GM13977 (cell line): ENCODE measurements at places on chromosomes 13 and 19.
A peak's percentile ranks its signal among the peaks of the same experiment; 100 is the strongest.

- no peak for DNase-seq
These were observed 339.7 kb upstream of the EDNRB start for GRCh38 chr13:78258304-78258703.

GRCh38 chr13:112879283-112879833 is 89.7 kb upstream of the MCF2L start:
- DNase-seq = no peak

- no peak for DNase-seq
These were observed 58.6 kb upstream of the SPRY2 start for GRCh38 chr13:80399340-80400163.

DNA sequence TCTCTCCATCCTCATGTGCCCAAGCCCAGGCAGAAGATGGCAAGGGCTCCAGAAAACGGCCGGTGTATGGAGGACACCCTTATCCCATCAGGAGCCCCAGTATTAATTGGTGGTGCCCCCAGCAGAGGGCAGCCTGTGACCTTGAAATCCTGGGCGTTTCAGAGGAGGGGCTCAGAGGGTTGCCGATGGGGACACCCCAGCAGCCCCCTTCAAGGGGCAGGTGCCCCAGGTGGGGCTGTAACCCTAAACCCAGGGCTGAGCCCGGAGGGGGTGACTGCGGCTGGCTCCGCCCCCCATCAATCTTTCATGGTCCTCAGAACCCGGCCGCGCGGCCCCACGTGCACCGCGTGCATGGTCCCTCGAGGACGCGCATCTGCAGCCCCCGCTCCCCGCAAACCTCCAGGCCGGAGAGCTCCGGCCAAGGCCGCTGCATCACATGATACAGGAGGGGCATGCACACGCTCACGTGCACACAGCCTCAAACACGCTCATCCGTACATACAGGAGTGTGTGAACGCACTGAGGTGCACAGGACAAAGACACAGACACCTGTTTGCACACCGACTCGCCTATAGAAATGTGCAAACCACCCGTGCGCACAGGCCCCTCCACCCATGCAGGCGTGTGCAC is 949 bp downstream of the RAB3A start:
- peak; percentile 50 for DNase-seq

- no peak for DNase-seq
These were observed 3.7 kb downstream of the ZSCAN22 start for GRCh38 chr19:58330458-58330857.

DNA sequence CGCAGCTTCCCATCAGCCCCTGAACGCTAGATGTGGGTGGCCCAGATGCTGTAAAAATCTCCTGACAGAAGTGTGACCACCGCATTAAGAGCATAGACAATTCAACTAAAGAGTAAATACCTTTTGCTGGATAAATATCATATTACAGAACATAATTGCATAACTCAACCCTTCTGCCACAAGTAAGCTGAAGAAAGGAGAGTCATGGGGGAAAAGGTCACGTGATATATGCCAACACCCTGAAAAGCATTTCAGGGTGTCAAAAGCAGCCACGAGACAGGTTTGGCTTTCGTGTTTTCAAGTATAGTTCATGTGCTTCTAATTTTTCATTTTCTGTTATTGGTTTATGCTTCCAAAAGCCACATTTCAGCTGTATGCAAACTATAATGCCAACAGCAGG is 71.3 kb downstream of the LHFPL6 start:
- DNase-seq = no peak

GRCh38 chr19:44356383-44357111 is at the start of gene ZNF112:
TSS of gene ZNF112 (minus strand) at chr19:44356680. CDS start at chr19:44340539, 16,141 bp downstream.
- no peak for DNase-seq

DNA sequence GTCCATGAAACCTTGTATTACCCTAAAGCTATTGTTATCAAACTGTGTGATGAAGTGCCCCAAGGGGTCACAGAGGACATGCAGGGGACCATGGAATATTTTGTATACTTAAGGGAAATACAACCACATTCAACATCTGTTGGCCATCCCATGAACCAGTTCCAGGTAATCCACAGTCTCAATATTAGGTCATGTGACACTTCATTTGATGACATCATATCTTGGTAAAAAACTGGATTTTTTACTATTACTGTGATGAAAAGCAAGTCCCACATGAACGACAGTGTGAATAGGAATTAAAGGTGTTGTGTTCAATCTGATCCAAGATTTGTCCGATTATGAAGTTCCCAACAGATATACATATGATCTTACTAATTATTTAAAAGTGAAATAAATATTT is 355.2 kb downstream of the IRS2 start:
- DNase-seq = no peak

DNA sequence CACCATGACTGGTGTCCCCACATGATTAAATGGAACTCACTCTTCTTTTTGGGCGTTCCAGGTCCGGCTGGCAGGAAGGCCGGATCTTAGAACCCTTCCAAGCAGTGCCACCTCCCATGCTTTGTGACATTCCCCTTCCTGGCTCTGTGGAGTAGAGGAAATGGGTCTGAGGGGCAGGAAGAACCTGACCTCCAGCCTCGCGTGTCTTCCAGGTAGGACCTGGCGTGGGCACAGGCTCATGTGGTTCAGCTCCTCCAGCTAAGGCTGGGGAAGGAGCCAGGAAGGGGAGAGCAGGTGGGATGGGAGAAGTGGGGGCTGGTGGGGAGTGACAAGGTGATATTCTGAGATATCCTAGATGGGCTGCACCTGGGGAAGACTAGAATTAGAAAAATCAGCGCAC is 2.1 kb downstream of the TMEM255B start:
- DNase-seq = no peak

DNA sequence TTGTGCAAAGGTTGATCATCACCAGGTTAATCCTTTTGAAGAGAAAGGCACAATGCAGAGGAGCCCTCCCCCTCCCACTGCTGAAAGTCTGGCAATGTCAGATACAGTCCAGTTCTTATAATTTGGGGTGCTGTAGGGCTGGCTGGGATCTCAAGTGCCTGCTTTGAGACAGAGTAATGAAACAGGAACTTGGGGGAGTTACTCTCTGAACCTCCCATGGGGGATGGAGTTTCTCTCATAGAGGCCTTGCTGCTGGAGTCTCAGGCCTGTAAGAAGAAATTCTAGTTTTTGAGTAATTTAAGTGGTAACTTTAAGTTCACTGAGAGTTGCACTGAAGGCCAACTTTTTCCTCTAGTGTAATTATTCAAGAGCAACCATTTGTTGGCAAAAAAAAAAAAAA is 410.5 kb downstream of the KCNRG start:
- no peak for DNase-seq

GRCh38 chr19:1247748-1248138 is 640 bp upstream of the MIDN start:
- DNase-seq = no peak

DNA sequence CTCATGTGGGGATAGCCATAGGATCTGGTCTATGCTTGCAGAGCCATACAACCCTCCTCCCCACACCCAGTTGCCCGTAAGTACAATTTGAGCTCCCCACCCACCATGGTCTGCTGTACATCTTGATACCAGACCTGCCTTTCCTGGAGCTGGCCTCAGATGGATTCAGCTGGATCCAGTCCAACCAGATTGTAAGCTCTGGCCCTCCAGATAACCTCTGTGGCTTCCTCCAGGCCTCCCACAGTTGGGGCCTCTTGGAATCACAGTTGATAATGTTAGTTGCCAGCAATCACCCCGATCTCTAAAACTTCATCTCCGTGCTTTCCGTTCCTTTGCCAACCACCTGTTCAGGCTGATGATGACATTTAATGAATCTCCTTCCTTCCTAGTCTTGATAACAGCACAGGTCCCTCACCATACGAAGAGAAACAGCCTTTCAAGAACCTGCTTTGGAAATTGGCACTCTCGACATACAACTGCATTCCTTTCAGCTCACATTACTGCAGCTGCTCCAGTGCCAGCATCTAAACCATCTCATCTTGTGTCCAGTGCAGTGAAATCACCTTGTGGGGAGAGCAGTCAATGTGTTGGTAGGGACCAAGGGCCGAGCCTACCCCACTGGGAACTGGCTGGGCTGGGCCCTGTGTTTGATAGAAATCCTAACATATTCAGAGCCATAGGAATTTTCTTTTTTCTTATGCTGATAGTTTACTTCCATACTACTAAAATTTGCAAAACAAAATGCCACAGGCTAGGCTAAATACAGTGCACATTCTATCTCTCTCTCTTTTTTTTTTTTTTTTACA is 15.1 kb upstream of the FOXO1 start:
- no peak for DNase-seq

DNA sequence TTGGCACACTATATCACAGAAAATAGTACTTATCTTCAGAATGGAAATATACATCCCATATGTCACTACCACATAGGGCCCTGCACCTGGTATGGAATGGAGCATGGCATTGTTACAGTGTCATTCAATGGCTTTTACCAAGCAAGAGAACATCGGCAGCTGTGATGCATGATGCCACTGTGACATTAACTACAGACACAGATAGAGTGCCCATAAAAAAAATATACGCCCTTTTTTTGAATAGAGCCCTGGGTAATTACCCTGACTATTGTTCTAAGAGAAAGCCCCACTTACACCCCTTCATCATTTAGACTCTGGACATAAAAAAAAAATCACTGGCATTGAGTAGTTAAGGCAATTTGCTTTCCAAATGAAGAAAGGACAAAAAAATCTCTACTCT is 320.3 kb downstream of the DNAJC15 start:
- DNase-seq = no peak

- no peak for DNase-seq
These were observed 6.6 kb downstream of the PCCA start for GRCh38 chr13:100095498-100095897.

DNA sequence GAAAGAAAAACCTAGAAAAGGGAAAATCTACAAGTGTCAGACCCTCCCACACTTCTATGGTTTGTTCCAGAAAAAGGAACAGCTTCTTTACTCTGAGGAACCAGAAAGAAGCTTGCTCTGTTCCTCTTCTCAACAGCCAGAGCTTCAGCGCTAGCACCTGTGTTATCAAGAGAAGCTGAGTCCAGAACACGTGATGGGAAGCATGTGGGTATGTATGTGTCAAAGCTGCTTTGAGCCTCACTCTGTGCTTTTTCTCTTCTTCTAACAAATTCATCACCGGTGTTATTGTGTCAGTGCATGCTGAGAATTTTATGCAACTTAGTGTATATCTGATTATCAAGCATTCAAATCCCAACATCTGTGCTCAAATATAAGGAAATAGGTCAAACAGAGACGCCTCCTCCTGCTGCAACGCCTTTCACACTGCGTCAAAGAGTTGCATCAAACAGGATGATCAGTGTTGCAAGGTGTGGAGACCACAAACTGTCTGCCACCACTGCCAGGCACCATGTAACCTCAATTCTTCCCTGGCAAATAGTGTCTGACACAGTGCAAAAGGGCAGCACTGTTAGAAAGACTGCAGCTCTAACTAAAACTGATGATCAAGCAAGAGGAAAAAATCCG is 83.9 kb downstream of the LRRC63 start:
- DNase-seq = peak; percentile 15

GRCh38 chr13:47418206-47418920 is 521.5 kb upstream of the HTR2A start:
- no peak for DNase-seq

- peak; percentile 58 for DNase-seq
These were observed at the start of gene ALOX5AP for GRCh38 chr13:30735025-30735871. TSS of gene ALOX5AP (plus strand) at chr13:30735543. CDS start at chr13:30735606, 63 bp downstream.

- no peak for DNase-seq
These were observed 4.2 kb upstream of the MAG start for GRCh38 chr19:35287713-35288112.

GRCh38 chr19:2194513-2195078 is 30.9 kb downstream of the DOT1L start:
- no peak for DNase-seq

- no peak for DNase-seq
These were observed 36.4 kb downstream of the SOX1 start for GRCh38 chr13:112103260-112103838.
